ENCODE measurements at places on chromosomes 12 and 14. TPM values are rescaled to one million over a fixed set of nuclear protein-coding genes. Genes with fewer than 3 reads are reported as not detected.

Gene LRTM2
- not detected for total RNA-seq

Gene SLC5A8
- not detected for total RNA-seq

Gene TMEM260
- total RNA-seq: 28.0 TPM

Gene SDS
- total RNA-seq: not detected

Gene GZMB
- not detected for total RNA-seq

Gene KLHDC1
- total RNA-seq: 0.68 TPM

Gene CLEC2A
- total RNA-seq: not detected

Gene KRT7
- 655 TPM for total RNA-seq

Gene KRT8
- total RNA-seq: 172 TPM

Gene AGAP2
- total RNA-seq: 0.07 TPM

Gene LMO3
- 0.34 TPM for total RNA-seq

Gene ANKS1B
- total RNA-seq: 0.07 TPM

Gene GPR132
- under 0.01 TPM for total RNA-seq

Gene STYK1
- 1.4 TPM for total RNA-seq

Gene ZNF605
- 17.2 TPM for total RNA-seq
